ENCODE measurements at places on chromosomes 2 and 18.

GRCh38 chr2:212901604-212902275 lies 249.7 kb downstream of the IKZF2 start:
- no peak for DNase-seq

GRCh38 chr2:60148716-60149115 lies 404.7 kb downstream of the BCL11A start:
- DNase-seq, result no peak

- DNase-seq, result no peak
These were observed 352.4 kb downstream of the LRP1B start for GRCh38 chr2:141778315-141778835.

DNA sequence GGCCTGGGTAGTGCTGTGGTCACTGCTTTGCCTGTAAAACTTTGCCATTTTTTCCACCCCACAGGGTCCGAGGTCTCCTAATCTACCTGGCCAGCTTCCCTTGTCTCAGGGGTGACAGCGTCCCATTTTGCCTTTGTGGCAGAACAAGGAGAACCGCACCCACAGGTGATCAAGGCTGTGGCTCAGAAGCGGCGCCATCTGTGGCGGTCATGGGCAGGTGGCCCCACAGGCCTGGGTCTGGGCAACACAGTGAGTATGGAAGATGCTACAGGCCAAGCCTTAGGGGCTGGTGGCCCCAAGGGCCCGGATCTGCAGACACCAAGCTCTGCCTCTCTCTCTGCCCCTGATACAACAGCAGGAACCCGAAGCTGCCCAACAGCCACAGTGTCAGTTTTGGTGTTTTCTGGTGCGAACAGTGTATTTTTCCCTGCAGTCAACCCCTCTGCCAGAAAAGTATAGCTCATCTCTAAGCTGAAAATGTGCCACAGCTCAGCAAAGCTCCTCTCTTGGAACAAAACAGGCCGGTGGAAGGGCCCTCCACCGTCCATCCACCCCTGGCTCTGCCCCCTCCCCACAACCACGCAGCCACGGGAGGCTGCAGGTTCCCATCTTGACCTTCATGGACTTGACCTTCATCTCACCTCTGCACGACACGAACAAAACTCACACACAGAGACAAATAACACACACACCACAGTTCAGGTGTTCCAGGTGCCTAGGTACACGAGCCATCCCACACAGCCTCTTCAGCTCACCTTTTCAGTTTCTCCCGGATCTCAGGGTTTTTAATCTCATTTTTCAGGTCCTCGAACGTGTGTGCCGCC lies 96.7 kb downstream of the PXDN start:
- DNase-seq, result no peak

DNA sequence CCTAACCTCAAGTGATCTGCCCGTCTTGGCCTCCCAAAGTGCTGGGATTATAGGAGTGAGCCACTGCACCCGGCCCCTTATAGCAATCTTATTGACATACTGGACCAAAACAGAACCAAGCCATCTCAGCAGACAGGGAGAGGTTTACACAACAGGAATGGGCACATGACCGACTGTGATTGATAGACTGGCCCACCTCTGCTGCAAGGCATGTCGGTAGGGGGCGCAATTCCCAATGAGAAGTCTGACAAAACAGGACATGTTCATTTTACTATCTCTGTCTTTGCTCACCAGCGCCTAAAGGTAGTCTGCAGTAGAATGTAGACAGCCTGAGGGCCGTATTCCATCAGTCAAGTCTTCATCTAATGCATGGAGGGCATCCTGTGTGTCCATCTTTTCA lies 2.0 kb downstream of the LYPD6B start:
- peak; percentile 94 for DNase-seq

GRCh38 chr2:80169811-80170594 lies 134.5 kb downstream of the LRRTM1 start:
- no peak for DNase-seq

DNA sequence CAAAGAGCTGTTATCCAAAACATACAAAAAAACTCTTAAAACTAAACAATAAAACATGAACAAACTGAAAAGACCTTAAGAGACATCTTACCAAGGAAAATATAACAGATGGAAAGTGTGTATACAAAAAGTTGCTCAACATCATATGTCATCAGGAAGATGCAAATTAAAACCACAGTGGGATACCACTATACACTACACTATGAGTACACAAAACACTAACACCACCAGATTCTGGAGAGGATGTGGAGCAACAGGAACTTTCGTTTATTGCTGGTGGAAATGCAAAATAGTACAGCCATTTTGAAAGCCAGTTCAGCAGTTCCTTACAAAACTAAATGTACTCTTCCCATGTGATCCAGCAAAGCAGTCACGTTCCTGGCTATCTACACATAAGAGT lies 221.4 kb downstream of the CMPK2 start:
- no peak for DNase-seq

DNA sequence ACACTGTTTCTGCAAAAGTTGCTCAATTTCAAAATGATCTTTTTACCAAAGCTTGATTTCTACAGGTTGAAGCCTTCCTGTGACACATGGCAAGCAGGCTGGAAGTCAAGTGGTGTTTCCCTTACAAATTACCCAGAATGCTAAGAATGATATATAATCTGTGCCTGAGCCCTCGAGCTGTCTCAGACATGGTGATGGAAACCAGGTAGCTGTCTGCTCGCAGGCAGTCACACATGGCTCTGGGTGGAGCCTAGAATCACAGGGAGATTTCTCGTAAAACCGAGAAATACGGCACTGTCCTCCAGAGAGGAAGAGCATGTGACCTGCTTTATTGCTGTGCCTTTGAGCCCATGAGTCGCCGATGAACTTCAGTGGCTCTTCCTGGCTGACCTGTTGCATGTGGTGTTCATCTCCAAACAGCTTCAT lies 392.9 kb downstream of the ZNF521 start:
- DNase-seq, result no peak

DNA sequence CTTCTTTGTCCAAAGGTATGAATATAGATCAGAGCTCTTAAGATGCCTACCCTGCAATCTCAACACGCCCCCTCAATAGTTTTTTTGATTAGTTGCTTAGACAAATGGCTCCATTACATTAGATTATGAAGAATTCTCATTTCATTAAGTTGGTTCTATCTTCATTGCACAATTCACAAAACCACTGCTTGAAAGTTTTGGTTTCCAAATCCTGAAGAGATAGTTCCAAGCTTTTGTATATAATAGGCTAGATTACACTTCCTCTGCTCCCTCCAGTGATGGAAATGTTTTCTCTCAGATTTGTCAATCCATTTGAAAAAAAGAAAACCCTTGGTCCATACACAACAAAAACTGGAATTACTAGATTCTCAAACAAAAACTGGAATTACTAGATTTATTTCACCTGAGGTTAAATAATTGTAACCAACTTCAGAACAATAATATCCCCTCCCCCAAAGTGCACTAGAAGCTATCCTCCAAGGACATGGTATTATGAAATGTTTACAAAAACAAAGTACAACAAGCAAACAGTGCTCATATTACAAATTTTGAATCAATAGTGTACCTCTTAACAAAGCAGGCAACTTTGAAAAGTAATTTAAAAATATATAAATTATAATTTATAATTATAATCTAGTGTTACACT lies 6.8 kb upstream of the TLK1 start:
- no peak for DNase-seq

DNA sequence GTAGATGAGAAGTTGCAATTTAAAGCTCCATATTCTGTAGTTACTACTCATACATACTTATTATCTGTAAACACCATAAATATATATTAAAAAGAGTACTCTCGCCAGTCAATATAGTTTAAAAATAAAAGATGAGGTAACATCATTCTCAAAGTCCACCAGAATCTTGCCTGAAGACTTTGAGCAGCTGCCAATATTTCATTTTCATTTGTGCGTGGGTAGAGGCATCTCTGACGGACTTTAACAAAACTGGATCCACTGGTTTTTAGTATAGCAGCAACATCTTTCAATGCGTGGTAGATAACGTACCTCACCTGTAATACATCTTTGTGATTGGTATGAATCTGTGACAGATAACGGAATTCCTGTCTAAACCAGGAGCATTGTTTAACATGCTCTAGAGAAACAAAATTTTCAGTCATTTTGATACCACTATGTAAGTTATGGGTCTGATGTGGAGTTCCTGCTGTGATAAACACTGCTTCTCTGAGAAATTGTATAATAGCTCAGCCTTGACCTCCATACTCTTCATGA lies 45.0 kb downstream of the WDR75 start:
- no peak for DNase-seq

DNA sequence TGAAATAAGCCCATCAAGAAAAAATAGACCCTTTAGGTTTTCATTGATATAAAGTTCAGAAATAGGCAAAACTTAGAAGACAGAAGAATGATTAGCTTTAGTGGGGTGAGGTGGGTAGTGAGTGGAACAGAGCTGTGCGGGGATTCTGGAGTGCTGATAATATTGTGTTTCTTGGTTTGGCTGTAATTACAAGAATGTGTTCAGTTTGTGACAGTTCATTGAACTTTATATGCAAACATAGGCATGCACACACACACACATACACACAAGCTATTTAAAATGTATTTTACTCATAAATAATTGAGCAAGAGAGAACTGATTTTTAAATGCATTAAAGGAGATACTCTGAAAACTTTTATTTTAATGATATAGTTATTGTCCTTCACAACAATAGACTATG lies 17.1 kb downstream of the ARHGAP15 start:
- no peak for DNase-seq

DNA sequence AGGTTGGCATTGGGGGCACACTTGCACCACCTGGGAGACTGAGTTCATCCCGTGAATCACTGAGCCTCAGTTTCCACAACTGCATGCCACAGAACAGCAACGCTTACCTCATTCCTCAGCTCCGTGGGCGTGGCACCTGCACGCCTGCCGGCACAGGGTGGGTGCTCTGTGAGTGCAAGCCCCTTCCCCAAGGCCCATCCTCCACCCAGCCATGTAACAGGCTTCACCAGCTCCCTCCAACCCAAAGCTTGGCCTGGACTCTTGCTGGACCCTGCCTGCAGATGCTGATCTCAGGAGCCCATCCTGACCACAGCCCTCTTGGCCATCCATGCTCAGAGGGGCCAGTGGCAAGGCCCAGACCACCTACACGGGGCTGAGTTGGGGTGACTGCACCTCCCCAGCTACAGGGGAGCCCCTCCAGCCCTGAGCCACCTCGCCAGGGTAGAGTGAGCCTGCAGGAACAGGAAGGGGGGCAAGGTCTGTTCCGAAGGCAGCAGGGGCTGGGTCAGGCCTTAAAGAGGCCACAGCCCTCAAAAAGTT lies 1.8 kb downstream of the PRLH start:
- no peak for DNase-seq

- DNase-seq, result no peak
These were observed 2.1 kb downstream of the SERTAD2 start for GRCh38 chr2:64651590-64651989.

- no peak for DNase-seq
These were observed 2.6 kb downstream of the RAD51AP2 start for GRCh38 chr2:17515652-17516051.

GRCh38 chr2:1591461-1591770 lies 152.9 kb downstream of the PXDN start:
- DNase-seq, result no peak

DNA sequence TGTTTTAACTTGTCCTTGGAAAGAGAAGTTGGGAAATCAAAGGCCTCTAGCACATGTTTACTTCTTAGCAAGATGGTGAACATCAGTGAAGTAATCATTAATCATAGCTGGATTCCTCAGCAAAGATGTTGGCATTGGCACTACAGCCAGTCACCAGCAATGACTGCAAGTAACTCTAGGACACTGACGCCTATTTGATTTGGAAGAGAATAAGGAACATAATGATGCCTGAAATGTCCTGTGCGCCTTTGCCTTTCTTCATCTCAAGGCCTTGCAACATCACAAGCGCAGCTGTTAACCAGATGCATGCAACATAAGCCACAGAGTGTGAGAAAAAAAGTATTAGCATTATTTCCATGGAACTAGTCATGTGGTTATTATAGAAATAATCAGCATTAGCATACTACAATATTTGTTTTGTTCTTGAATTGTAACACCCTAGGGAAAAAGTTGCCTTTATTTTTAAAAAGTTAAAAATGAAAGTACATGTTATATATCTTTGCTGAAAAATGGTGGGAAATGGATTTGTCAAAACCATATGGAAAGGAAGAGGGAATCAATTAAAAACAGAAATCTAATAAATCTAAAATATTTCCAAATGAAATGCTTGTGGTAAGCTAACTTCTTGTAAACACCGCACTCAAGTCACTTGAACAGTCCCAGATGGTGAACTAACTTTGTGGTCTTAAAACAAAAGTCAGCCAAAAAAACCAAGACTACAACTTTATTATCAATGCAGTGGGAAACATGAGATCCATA lies 55.6 kb downstream of the THADA start:
- DNase-seq, result no peak

GRCh38 chr2:48529676-48530032 lies 300 bp upstream of the STON1 start:
- no peak for DNase-seq

DNA sequence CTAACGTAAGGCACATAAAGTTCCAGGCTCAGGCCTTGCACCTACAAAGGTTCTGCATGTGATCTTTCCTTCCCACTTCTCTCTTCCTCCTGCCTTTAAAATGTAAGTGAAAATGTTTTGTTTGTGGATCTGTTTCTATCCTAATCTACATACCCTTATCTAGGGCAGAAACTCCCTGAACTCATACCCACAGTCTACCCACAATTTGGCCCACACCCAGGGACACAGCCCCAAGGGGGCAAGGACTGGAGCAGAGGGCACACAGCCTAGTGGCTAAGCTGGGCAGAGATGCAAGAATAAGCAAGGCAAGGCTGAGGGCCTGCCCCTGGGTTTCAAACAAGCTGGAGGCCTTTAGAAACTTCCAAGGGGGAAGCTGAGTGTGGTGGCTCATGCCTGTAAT lies 71.0 kb downstream of the HS1BP3 start:
- DNase-seq, result no peak

DNA sequence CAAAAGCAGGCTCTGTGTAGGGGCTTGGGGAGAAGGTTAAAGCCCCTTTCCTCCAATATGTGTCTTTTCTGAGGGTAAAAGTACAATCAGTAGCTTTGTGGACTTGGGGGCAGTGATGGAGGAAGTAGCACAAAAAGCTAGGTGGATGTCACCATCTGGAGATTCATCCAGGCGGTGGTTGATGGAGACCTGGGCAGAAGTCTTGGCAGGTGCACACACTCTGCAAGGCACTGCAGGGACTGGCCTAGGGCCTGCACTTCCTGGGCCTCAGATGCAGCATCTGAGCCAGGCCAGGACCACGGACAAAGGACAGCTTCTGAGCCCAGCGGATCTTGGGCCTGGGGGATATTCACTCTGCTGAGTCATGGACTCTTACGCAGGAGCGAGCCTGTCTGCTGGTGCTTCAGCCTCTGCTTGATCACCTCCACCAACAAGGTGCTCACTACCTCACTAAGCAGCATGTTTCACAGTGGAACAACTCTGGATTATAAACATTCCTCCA lies 391.1 kb downstream of the TNS1 start:
- DNase-seq, result no peak

DNA sequence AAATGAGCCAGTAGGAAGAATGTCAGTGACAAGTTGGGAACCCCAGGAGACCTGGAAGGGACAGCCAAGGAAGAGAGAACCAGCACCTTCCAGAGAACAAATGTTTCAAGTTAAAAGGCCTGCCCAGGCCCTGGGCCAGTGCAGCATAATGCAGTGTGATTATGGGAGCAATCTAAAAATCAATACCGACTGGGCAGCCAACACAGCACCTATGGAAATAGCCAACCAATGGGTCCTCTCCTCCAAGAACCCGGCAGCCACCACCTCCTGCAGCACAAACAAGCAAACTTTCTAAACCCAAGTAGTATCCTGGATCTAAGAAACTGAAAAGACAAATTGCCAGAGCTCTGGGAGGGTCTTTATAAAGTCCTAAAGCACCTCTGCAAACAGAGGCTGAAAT lies 71.7 kb downstream of the CLHC1 start:
- no peak for DNase-seq

- DNase-seq, result no peak
These were observed 419.9 kb downstream of the TGIF1 start for GRCh38 chr18:3869848-3870247.
